CD4-positive, alpha-beta T cell treated with Interleukin-17A for 4 hours (primary cell): ENCODE measurements at places on chromosomes 16 and 17.

DNA sequence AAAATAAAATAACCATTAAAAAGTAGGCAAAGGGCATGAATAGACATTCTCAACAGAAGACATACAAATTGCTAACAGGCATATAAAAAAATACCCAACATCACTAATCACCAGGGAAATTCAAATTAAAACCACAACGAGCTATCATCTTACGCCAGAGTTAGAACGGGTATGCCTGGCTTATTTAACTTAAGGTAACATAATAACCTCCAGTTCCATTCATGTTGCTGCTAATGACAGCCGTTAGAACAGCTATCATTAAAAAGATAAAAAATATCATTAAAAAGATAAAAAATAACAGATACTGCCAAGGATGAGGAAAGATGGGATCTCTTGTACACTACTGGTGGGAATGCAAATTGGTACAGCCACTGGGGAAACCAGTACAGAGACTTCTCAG lies 89.3 kb downstream of the GAS7 start:
- no peak for DNase-seq

- DNase-seq, result no peak
Observed at GRCh38 chr16:49750341-49751000, 105.4 kb downstream of the ZNF423 start.

- DNase-seq, result peak; percentile 68
Observed at GRCh38 chr16:89114159-89114981, 20.7 kb downstream of the ACSF3 start.

- no peak for DNase-seq
Observed at GRCh38 chr16:50197582-50197981, 44.5 kb downstream of the TENT4B start.

DNA sequence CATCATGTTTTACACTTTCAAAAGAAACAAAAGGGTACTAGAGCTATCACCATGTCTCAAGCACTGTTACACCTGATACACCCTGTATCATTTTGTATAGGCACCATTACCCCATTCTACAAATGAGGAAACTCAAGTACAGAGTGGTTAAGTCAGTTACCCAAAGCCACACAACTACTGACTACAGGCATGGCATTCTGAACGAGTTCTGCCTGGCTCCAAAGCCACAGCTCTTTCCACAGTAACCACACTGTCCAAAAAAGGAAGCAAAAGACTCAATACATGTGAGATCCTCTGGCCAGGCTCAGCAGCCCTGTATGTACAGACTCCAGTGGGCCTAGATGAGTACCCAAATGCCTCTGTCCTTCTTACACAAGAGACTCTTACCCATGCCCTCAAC lies 4.7 kb downstream of the DYNC1LI2 start:
- no peak for DNase-seq

GRCh38 chr17:50839591-50840310 lies 4.4 kb downstream of the WFIKKN2 start:
- DNase-seq, result no peak

DNA sequence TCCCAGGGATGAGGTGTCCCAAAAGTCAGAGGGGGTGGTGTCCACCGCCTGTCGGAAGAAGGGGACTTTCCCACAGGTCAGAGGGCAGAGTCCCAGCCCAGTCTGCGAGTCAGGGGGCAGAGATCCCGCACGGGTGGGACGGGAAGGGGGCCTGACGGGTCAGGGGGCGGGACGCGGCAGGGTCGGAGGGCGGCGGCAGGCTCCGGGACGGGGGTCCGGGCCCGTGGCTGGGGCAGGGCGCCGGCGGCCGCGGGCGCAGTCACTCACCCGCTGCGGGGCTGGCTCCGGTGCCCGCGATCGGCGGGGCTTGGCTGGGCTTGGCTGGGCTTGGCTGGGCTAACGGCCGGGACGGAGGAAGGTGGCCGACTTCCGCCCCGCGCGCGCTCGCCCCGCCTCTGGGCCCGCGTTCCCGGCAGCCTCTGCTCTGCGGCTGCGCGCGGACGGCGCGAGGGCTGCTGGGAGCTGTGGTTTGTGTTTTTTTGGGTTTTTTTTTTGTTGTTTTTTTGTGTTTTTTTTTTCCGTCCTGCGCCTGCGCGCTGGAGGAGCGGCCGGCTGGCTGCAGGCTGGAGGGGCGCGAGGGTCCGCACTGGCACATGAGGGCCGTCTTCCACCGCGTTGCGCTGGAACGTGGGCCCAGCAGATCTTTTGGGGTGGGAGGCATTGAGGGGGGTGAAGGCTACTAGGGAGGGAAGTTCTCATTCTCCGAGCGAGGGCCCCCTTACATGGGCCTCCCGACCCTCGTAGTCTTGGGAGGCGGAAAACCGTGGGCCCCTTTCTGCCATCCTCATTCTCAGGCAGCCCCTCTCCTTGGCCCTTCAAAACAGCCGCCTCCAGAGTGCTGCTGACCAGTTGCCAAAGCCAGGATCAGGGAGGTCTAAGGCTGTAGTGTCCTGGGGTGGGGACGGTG lies at the start of gene CANT1:
Gene CANT1 (minus strand): TSS at position 368 of the 907 bp plus-strand sequence. CDS start 12,142 bp downstream, outside the sequence.
- peak; percentile 88 for DNase-seq

DNA sequence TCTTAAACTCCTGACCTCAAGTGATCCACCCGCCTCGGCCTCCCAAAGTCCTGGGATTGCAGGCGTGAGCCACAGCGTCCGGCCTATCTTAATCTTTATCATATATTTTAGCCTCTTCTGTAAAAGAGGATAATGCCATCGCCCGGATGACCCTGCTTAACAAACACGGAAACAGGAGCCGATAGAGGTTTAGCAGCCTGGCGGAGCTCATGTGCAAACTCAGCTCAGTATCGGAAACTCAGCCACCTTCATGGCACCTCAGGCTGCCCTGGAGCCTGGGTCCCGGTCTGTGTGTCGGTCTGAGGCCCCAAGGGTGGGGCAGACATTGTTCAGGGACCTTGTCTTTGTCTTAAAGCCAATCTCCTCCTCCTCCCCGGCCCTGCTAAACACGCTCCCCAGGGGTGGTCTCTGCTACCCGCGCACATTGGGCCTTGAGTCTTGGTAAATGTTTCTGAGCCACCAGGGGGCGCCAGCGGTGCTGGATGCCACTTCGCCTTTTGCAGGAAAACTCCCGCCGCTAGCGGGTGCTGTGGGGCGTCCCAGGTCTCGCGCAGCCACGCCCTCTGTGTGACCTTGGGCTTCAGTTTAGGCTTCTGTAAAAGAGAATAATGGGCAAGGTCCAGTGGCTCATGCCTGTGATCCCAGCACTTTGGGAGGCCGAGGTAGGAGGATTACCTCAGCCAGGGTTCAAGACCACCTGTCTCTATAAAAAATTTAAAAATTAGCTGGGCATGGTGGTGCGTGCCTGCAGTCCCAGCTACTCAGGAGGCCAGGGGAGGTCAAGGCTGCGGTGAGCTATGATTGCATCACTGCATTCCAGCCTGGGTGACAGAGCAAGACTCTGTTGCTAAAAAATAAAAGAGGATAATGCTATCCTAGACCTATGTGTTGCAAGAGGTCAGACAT lies 2.7 kb downstream of the CETP start:
- peak; percentile 99 for DNase-seq

DNA sequence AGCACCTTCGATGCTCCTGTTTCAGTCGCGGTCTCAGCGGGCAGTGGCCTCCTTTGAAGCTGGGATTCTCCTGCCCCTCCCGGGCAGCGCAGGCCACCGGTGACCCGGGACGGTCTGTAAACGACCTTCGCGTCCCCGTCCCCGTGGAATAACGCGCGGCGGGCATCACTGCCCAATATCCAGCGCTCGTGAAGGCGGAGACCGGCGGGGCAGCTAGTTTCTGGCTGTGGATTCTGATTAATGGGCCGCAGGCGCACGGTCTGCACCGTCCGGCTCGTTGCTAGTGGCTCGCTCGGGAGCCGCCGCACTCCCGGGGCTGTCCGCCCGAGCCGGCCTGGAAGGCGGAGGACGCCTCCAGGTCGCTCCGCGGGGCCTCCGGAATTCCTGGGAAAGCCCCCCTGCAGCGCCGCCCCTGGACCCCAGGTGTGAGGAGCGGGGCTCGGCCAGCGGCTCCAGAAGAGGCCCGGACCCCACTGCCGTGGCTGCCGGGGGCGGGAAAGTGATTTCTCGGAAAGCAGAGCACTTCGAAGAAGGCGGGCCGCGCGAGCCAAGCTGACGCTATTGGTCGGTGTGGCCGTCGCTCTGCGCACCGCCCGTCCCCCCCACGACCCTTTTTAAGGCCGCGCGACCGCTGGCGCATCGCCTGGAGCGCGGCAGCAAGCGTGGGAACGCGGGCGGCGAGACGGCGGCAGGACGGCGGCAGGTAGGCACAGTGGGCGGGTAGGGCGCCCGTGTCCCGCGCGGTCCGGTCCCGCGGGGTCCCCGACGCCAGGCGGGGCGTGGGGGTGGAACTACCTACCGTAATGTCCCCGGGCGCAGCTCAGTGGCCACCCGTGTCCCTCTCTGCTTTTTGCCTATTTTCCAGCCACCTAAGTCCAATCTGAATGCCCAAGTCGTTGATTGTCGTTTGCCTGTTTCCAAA lies at the start of gene IRF8:
Gene IRF8 (plus strand): TSS at position 642 of the 922 bp plus-strand sequence. CDS start 3,854 bp downstream, outside the sequence.
- peak; percentile 82 for DNase-seq
